Hindlimb muscle (tissue), 1 donor: ENCODE measurements at places on chromosomes 1 and 21. TPM values are rescaled to one million over a fixed set of nuclear protein-coding genes. Genes with fewer than 3 reads are reported as not detected.
A peak's percentile ranks its signal among the peaks of the same experiment; 100 is the strongest.

GRCh38 chr21:41466024-41466820 lies 40.2 kb downstream of the MX1 start:
- DNase-seq = no peak

The NIBAN1 gene
- polyA plus RNA-seq = 39.7 TPM

- DNase-seq = no peak
Measured at GRCh38 chr1:229396585-229397206, 37.2 kb downstream of the ACTA1 start.

- DNase-seq = no peak
Measured at GRCh38 chr1:210627755-210628154, 299.1 kb downstream of the HHAT start.

GRCh38 chr21:29148530-29148929 lies 18.1 kb downstream of the MAP3K7CL start:
- DNase-seq = no peak

DNA sequence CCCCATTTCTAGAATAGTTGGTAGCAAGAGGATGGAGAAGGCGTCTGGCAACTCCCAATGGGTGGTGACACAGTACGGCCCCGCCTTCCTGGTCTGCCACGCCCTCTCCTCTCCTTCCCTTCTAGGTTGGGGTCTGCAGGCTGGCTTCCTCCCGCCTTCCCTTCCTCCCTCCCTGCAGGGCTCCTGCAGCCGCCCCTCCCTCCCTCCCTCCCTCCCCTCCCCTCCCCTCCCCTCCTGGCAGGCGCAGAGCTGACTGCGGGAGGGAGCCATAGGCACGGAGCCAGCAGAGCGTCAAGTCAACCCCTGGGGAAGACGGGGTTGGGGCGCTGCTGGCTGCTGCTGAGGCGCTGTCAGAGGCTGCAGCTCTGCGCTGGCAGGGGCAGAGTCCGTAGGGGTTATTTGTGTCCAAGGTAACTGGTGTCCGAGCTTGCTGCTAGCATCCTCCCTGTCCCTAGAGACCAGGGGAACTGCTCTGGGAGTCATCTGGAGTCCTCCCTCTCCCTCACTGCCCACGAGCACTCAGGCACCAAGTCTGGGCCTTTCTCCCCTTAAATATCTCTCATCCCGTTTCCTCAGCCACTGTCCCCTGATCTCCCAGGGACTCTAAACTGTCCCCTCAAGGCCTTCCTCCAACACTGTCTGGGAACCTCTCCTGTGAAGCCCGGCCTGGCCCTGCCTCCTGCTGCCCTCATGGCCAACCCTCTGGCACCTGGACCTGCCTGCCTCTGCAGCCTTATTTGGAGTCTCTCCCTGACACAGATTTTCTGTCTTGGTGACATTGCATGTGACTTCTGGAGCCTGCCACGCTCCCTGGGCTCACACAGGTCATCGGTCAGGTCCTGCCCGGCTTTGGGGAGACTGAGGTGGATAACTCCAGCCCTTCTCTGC lies 57.4 kb upstream of the ACOT11 start:
- no peak for DNase-seq

DNA sequence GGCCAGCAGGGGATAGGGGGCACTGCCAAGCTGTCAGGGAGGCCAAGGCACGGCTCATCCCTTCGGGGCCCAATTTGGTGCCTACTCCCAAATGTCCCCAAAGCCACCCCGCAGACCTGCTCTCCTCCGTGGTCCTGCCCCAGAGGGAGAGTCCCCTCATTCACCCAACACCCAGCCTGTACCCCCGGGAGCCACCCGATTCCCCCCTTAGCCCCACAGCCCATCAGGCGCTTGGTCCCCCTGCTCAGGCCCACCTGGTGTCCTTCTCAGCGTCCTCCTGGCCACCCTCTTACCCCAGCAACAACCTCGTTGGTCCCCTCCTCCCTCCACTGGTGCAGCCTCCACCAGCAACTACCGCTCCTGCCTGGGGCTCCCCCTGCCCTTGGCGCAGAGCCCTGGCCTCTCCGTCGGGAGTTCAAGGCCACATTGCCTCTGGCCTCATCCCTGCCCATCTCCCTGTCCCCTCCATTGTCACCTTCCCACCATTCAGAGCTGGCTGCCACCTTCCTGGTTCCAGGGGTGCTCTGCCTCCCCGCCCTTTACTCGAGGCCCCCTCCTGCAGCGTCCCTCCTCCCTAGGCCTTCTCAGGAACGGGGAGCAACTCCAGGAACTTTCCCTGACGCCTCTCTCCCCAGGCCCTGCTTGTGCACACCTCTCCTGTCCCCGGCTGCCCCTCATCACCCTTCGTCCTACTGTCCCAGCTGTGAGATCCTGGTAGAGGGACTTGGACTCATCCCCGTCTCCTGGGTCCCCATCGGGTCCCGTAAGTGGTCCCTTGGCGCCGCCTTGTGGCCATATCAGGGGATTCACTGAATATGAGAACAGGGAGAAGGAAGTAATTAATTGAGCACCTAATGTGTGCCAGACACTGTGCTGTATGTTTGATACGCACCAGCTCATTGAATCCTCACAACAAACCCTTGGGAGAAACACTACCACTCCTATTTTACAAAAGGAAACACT lies 73.9 kb downstream of the RAP1GAP start:
- DNase-seq = no peak

DNA sequence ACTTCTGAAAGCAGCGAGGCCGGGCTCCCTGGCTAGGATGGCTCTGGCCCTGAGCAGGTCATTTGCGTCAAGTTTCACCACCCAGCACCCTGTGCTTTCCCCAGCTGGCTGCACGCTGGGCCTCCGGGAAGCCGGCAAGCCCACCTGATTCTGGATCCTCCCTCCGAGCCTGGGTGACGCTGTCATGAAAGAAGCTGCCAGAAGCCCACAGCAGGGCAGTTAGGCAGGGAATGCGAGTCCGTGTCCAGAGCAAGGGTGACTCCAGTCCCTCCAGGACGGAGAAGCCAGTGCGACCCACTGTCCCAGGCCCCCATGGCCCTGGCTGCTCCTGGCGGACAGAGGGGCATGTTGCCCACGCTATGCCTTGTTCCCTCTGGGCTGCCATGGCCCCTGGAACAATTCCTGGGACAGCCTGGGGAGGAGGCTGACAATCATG lies 44.4 kb upstream of the PCBP3 start:
- DNase-seq = no peak

The SLC66A1 gene
- polyA plus RNA-seq = 13.1 TPM

The TCHH gene
- not detected for polyA plus RNA-seq

GRCh38 chr1:222106377-222106776 lies 364.5 kb upstream of the DUSP10 start:
- no peak for DNase-seq

DNA sequence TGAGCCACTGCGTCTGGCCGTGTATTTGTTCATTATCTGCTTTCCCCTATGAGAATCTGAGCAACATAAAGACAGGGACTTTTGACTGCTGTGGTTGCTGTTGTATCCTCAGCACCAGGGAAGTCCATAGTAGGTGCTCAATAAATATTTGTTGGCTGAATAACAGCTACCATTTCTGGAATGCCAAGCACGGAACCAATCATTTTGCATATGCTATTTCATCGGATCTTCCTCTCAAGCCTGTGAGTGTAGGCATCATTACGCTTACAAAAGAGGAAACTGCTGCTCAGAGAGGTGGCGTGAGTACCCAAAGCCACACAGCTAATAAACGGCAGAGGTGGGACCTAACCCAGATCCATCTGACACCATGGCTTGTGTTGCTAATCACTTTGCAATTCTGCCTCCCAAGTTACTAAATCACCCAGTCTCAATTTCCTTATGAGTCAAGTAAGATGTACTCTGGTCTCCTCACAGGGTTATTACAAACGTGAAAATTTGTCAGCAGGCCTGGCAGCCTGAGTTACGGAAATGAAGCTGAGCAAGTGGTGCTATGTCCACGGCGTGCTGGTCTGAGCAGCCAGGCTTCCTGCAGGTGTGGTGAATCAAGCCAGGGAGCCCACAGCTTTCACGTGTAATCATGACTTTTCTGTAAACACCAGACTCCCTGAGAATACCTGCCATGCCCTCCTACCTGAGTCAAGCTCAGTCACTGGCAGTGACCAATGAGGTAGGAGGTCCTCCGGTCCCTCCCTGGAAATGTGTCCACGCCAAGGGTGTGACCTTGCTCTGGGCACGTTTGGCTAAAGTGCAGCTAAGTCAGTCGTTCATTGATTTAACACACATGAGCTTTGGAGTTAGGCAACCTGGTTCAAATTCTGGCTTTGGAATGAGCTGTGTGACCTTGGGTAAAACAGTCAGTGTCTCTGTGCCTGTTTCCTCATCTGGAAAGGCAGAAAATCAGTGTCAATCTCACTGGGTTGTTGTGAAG lies 4.8 kb upstream of the RHCE start:
- no peak for DNase-seq

The DIPK1A gene
- 7.7 TPM for polyA plus RNA-seq

The SH2D2A gene
- polyA plus RNA-seq = 0.49 TPM

The GMEB1 gene
- 9.7 TPM for polyA plus RNA-seq

- DNase-seq = no peak
Measured at GRCh38 chr1:119336848-119337247, 31.7 kb upstream of the HAO2 start.

DNA sequence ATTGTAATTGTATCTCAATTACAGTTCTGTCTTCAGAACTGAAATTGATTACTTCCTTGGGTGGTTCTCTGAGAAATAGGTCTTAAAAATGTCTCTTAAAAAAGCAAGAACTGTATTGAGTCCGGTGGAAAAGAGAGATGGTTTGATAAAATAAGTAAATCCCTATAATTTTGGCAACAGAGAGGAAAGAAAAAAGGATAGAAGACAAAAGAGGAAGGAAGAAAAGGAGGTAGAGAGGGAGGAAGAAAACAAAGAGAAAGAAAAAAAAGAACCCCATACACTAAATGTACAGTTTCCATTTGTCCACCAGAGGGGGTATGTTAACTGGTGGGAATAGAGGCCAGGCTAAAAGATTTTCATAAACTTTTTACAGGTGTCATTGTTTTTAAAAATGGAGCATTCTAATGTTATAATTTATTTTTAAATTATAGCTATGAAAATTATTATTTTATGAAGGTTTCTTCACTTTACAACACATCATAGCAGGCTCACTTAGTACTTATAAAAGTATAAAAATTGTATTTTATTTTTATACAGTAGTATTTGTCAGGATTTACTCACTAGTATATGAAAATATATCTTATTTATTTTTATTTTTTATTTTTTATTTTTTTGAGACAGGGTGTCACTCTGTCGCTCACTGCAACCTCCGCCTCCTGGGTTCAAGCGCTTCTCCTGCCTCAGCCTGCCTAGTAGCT lies 2.1 kb upstream of the UBE2T start:
- DNase-seq = no peak

DNA sequence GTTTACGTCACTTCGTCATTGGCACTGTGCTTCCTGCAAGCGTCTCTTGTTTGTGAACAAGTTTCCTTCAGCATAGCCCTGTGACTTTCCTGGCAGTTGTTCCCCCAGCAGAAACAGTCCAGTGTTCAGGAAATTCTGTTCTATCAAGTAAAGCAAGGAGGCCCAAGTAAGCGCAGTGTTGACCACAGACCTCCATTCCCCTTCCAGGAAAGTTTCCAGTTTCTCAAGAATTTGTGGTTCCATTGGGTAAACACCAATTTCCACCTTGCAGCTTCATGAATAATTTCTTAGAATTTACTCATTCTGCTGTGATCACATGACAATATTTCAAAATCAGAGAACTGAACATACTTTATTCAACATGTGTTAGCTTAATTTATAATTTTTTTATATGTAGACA lies 88.5 kb upstream of the ETV3 start:
- no peak for DNase-seq

GRCh38 chr1:194857413-194857812 lies 1671.0 kb upstream of the B3GALT2 start:
- no peak for DNase-seq

- no peak for DNase-seq
Measured at GRCh38 chr1:225464851-225465792, 37.3 kb upstream of the LBR start.

- peak; percentile 88 for DNase-seq
Measured at GRCh38 chr1:54273092-54273794, 73.3 kb downstream of the MRPL37 start.

DNA sequence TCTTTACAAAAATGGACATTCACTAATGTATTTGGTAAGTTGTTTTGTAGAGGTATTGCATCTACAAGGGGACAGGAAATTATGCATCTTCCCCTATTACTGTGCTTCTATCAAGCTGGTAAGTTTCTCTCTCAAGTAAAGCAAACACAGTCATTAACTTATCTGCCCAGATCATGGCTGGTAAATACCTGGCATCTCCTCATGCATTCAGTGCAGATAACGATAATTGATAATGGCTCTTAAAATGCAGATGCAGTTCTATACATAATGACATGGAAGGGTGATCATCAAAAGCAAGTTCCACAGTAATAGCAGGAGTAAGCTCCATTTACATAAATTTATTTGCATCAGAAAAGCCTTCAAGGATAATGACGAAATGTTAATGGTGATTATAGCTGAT lies 122.4 kb downstream of the SIPA1L2 start:
- DNase-seq = no peak

The PCAT6 gene
- 2.7 TPM for polyA plus RNA-seq

GRCh38 chr1:112849425-112850033 lies 106.5 kb downstream of the SLC16A1 start:
- peak; percentile 40 for DNase-seq

DNA sequence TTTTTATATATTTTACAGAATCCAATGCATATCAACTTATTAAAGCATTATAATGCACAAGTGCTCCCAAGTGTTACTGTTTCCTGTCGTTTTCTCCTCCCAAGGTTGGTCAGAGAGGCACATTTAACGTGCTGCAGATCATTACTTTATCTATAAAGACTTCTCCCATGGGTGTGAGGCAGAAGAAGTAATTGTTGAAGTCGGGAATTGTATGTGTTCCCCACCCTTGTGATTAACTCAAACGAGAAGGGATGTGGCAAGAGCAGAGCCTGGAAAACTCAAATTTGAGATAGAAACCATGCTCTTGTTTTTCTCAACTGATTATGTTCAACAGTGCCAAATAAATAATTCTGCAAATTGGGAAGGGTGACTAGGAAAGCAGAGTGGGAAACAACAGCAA lies 412.5 kb upstream of the ADAMTS5 start:
- DNase-seq = no peak
